ENCODE measurements at places on chromosomes 1 and 21.

- no peak for DNase-seq
These were observed 247.0 kb downstream of the USP25 start for GRCh38 chr21:15976807-15977206.

DNA sequence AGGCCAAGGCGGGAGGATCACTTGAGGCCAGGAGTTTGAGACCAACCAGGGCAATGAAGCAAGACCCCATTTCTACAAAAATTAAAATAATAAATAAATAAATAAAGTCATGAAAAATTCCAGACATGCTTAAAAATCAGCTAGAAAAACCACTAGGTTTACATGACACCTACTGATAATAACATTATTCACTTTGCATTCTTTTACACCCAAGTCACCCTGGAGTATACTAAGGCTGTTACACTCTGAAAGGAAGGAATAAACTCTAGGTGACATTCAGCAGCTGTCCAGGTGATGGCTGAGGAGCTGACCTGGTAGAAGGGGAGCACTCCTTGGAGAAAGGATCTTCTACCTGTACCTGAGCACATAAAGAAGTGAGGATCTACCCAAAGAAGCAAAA lies 179.2 kb downstream of the ZNF281 start:
- no peak for DNase-seq

- DNase-seq: no peak
These were observed 12.3 kb upstream of the NFASC start for GRCh38 chr1:204858363-204858821.

DNA sequence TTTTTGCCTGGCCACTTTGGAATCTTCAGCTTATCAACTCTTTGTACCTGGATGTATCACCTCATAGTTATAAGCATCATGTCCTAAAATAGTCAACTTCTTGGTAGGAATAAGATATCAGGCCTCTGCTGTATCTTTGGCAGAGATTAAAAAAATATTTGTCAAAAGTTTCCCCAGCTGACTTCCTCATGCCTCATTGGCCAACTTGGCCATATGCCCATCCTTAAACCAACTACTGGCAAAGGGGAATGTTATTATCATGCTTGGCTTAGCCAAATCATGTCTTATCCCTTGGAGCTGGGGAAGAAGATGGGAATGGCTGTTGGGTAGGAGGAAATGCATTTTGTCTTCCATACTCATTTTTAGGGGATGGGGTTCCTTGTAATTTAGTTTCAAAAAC lies 23.4 kb downstream of the NFASC start:
- DNase-seq: no peak

GRCh38 chr1:59124166-59124565 lies 172.7 kb upstream of the FGGY start:
- peak; percentile 36 for DNase-seq

GRCh38 chr21:27700974-27701614 lies 734.2 kb upstream of the ADAMTS5 start:
- peak; percentile 54 for DNase-seq

DNA sequence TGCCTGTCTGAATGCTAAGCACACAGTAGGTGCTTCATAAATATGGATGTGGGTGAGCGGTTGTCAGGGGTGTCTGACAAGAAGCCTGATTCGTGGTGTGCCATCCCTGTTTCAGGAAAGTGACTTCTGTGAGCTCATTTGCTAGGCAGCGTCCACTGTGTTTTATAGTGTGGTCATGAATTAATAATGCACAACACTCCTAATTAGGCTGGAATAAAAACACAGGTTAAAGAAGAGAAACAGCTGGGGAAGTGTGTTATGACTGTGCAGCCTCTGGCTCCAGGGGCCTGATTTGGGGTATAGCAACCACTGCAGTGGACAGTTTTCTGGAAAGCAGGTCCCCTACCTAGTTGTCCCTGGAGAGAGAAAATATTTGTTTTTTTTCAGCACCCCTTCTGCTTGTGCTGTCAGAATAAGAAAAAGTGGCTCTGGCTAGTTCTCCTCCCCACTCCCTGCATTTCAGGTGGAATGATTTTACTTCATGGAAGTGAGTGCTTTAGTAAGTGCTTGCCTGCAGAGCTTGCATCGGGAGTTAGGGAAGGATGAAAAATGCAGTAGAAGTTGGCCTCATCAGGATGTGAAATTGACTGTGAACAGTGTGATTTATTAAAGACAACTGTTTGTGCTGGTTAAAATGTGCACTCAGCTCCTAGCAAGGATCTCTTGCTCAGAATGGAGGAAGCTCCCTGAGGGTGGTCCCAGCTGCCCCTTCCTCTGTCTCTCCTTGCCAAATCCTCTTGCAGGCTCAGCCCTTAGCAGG lies 333.8 kb downstream of the HHAT start:
- no peak for DNase-seq

DNA sequence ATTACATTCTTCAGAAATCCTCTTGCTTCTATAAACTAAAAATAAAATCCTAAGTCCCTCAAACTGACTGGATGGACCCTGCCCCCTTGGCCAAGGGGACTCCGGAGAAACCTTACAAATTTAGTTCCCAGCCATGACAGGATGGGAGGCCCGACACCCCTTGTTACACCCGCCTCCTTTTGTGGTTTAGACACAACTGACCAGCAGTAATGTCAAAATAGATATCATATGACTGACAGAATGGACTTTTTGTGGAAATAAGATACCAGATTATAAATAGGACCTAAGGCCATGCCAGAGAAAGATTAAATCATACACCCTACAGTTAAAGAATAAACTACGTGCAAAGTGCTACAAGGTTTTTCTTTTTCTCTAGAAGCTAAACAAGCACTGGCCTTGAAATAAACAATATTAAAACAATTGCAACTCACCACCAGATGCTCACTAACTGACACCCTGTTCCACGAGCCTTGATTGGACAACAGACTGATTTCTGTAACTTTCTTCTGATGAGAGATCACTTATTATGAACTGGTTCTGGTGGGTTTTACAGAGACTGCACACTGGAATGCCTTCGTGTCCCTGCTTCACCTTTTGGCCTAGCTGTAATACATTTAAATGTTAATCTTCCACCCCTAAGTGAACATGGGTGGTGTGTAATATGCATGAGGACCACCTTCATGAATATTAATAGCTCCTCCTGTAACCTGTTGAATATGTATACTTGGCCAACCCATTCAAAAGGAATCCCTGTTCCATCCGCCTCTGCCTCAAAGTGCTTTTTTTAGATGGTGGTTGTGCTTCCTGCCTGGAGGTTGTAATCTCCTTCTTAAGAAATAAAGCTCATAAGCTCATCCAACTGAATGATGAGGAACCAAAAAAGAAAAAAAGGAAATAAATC lies 99.6 kb downstream of the ODF2L start:
- peak; percentile 11 for DNase-seq

GRCh38 chr1:36523850-36524249 lies 41.1 kb upstream of the CSF3R start:
- DNase-seq: no peak

All from inflammatory macrophage treated with lipopolysaccharide for 4 hours (primary cell).